Urinary bladder (tissue), 4 donors: ENCODE measurements at places on chromosomes 13 and 19. TPM values are rescaled to one million over a fixed set of nuclear protein-coding genes. Genes with fewer than 3 reads are reported as not detected.

DNA sequence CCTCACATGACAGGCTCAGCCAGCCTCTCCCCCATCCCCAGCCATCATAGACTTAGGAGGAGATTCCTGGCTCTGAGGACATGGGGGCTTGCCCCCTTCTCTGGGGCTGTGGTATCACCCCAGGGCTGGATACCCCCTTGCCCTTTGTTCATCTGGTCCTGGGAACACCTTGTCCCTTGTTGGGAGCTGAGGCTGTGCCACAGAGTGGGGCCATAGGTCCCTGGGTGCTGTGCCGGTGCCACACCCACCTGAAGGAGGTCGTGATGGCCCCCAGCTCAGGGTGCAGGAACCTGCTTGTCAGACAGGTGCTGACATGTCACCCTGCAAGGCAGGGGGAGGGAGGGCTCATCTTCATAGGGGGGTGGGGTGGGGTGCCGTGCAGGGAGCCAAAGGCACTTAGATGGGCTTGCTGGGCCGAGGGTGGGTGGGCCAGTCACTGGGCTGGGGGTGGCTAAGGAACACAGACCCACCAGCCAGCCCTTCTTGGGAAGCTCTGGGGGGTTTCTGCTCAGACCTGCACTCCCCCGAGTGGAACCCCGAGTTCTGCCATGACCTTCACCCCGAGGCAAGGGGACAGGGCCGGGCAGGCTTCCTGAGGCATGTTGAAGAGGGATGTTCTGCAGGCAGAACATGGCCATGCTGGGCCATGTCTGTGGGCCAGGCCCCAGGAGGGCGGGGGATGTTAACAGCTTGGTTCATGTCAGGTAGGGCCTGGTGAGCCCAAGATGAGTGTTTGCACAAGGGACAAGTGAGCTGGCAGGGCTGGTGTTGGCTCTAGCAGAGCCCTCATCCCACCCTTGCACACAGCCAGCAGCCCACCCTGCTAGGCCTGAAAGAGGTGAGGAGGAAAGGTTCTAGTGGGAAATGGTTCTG is 28.0 kb downstream of the TSSK6 start:
- no peak for DNase-seq

GRCh38 chr13:32284927-32285632 is 30.1 kb downstream of the ZAR1L start:
- peak; percentile 25 for DNase-seq

DNA sequence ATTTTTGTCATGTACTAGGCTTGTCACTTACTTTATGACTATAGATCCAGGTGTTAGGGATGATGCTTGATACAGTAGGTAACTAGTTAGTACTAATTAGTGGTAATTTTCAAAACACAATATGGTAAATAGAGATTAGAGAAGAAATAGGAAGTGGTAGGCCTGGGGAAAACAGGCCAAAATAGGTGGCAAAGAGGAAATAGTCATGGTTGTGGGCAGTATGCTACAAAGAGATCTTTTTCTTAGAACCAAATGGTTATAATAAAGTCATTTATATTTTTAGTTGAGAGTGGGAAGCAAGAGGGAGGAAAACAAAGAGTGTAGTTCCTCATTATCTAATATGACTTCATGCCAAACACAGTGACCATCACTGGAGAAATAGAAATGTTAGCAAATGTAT is 9.1 kb upstream of the VWA8 start:
- no peak for DNase-seq

GRCh38 chr19:51398096-51398704 is 7.8 kb upstream of the C19orf84 start:
- no peak for DNase-seq

DNA sequence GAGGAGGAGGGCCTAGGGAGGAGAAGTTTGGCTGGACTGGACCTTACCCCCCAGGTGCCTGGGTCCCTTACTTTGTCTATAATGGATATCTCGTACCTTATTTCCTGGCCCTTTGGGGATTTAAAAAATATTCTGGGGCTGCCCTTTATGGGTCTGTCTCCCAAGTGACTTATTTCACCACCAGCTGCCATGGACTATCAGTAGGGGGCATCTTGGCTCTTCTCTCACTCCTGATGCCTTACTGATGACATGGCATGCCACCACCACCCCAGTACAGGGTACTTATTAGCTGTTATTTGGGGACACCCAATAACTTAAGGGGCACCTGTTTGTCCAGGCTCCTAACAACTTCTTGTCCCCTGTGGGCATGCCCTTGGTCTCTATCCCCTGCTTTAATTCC is 38.0 kb downstream of the NFIX start:
- no peak for DNase-seq

DNA sequence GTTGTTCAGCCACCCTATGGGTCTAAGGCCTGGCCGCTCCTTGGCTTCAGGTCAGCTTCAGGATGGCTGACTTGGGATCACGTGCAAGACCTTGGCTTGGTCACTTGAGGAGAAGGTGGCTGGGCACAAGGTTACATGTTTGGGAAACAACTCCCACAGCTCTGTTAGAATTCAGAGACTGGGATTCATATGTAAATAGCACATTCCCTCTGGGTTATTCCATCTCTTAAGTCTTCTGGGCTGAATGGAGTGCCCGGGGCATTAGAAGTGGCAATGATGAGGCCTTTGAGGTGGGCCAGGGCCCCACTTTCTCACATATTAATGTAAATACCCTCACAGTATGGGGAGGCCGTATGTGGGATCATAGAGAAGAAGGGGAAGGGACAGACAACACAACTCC is 150.9 kb downstream of the EFNB2 start:
- DNase-seq, result no peak

DNA sequence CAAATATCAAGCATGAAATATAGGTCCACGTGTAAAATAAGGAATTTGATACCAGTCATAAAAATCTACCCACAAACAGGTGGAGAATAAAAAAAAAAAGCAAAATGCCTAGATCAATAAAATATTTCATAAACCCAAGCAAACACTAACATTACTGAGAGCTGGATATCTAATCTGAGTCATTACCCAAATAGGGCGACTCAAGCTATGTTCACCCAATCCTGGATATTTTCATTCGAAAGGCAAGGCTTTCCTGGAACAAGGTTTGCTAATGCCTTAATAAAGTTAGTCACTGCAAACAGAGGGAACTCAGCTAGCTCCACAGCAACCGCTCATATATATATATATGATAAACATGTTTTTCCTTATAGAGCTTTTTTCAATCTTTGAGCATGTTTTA is 33.5 kb upstream of the TM9SF2 start:
- DNase-seq, result no peak

DNA sequence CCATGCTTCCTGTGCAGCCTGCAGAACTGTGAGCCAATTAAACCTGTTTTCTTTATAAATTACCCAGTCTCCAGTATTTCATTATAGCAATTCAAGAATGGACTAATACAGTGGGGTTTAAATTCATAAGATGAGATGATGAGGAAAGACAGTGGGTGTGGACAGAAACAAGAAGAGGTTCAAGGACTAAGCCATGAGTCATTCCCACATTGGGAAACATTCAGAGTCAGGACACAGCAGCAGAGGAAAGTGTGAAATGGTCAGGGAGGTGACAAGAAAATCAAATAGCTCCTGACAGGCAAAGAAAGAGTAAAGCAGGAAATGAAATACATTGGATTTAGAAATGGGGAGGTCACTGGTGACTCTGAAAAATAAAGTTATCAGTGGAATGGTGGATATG is 9.1 kb downstream of the ZNF841 start:
- no peak for DNase-seq

DNA sequence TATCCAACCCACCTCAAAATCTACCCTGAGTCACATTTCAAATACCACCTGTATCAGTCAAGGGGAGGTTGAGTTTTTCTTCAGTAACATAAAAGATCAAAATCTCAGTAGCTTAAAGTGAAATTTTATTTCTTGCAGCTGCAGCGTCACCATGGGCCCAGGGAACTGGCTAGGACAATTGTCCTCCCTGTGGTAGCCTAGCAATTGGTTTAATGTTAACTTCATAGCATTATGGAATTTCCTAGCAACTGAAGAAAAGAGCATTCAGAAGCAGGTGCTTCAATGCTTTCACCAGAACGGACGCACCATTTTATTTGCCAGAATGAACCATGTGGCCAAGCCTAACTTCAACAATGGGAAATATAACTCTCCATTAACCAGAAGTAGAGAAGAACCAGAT is 359.3 kb upstream of the TSHZ3 start:
- no peak for DNase-seq

DNA sequence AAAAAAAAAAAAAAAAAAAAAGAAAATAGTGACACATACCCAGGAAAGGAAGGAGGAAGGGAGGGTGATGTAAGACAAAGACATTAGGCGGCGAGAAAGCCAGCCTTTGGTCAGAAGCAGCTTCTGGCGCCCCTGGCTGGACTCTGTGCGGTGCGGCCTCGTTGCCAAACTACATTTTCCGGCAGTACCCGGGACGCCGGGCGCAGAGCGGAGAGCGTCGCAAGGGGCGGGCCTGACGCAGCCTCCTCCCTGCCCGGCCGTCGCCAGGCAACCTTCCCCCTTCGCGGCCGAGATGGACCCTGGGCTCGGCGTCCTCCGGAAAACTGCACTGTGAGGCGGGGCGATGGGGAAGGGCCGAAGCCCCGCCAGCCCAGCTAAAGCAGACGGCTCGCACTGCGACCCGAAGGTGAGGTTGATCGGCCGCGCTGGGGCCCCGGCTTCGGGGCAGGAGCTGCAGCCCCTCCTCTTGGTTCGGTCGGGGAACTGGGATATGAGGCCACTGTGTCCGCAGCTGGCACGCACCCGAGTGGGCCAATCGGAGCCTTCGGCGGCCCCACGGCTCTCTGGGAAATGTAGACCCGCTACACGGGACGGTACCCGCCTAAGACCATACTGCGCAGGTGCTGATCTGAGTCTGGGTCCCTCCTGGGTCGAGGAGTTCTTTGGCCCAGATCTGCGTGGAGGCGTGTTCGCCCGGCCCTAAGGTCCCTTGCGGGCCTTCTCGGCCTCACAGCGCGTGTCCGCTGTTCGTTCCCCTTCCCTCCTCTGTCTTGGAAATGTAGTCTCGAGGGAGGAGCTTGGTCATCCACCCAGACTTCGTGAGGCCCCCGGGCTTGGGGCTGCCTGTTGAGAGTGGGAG is 2.3 kb upstream of the MZF1 start:
- DNase-seq, result peak; percentile 82

GRCh38 chr13:110405597-110406450 is 98.7 kb downstream of the COL4A2 start:
- no peak for DNase-seq

- DNase-seq, result no peak
These were observed 226.7 kb upstream of the TSHZ3 start for GRCh38 chr19:31575846-31576335.

- DNase-seq, result no peak
These were observed 20.3 kb upstream of the SPC24 start for GRCh38 chr19:11175920-11176319.

Gene ZNF665
- total RNA-seq, result 11.9 TPM

Gene SCAMP4
- 16.2 TPM for total RNA-seq

Gene RASIP1
- total RNA-seq, result 10.8 TPM

Gene MISP
- total RNA-seq, result 1.4 TPM

Gene ZNF154
- 29.3 TPM for total RNA-seq

Gene HRC
- total RNA-seq, result 5.2 TPM
